ENCODE measurements at places on chromosomes 11 and 22.
A peak's percentile ranks its signal among the peaks of the same experiment; 100 is the strongest.

GRCh38 chr22:23984430-23984829, 4.5 kb downstream of the GSTT2 start:
- no peak for DNase-seq

GRCh38 chr11:122342089-122342744, 226.2 kb upstream of the BLID start:
- DNase-seq: no peak

- no peak for DNase-seq
Observed at GRCh38 chr11:45298718-45299117, 12.6 kb upstream of the SYT13 start.

- DNase-seq: no peak
Observed at GRCh38 chr11:117862019-117862725, 14.3 kb downstream of the FXYD6 start.

DNA sequence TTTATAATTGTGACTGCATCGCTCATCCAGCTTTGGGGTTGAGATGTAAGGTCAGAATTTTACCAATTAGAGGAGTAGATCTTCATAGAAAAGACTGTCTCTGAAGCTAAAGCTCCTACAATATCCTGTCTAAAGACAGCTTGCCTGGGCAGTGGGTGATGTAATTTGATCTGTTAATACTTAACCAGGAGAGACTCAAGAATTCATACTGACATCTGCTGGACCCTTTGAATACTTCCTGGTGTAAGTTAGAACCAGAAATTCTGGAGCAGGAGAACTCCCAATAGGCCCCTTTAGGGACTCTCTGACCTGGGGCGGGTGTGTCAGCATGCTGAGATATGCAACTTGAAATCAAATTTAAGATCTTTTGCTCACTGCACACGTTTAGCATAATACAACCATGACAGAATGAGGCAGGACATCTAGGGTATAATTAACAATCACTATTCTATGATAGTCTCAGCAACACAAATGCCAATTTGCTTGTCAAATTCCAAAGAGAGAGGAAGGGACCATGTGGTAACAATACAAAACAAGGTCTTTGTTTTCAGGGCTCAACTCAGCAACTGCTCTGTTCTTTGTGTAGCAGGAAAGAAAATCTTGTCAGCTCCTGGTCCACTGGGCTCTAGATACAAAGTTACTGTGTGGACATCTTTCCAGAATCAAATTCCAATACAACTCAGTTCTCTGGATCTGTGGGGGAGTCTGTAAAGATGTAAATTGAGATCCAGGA, 143.9 kb downstream of the INSC start:
- DNase-seq: no peak

- DNase-seq: no peak
Observed at GRCh38 chr11:8183111-8183510, 14.3 kb upstream of the RIC3 start.

DNA sequence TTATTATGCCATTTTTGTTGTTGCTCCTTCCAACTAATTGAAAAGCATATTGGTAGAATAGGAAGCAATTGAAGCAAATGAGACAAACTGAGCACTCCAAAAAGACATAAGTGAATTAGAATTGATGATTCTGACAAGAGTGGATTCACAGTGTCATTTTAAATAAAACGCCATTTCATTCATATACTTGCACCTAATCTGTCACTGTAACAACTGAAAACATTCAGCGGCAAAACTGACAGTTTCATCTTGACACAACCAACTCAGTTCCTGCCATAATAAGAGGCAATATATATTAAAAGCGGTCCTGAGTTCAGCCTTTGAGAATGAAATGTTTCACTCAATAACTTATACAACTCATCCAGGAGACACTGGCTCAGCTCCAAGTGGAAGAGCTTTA, 306.8 kb downstream of the CNTN5 start:
- DNase-seq: no peak

GRCh38 chr11:81725701-81726100, 1008.0 kb downstream of the FAM181B start:
- no peak for DNase-seq

GRCh38 chr11:34313099-34313517, 44.7 kb downstream of the ABTB2 start:
- no peak for DNase-seq

DNA sequence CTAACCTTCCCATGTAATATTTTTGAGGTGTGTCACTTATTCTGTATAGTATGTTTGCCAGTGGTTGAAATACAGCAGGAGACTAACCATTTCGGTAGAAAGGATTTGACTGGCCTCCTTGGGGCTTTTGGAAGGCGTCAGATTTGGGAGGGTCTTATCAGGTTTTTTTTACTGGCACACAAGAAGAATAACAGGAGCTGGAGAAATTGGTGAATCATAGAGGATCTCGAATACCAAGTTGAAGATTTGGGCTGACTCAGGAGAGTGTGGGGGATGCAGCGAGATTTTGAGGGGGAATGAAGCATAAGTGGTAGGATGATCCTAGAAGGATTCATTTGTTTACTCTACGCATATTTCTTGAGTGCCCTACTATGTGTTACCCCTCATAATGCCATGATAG, 200.5 kb downstream of the DDX10 start:
- no peak for DNase-seq

GRCh38 chr22:24775769-24776492, 1.4 kb upstream of the PIWIL3 start:
- no peak for DNase-seq

GRCh38 chr11:112770487-112770886, 190.7 kb upstream of the NCAM1 start:
- DNase-seq: no peak

DNA sequence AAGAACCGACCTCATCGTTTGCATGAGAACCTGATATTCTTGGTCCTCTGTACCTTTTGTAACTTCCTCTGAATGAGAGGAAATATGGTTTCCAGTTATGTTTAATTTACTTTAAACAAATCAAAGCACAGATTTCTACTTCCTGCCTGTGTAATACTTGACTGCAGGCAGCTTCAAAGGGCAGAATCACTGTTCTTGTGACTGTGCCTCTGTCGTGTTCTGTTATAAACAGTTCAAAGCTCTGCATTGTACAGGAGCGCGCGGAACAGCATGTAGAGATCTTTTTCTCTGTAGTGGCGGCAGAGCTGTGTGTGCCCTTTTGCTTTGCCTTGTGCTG, 73.2 kb upstream of the CLDN5 start:
- DNase-seq: peak; percentile 61

- DNase-seq: no peak
Observed at GRCh38 chr11:8205566-8205965, 36.7 kb upstream of the RIC3 start.

DNA sequence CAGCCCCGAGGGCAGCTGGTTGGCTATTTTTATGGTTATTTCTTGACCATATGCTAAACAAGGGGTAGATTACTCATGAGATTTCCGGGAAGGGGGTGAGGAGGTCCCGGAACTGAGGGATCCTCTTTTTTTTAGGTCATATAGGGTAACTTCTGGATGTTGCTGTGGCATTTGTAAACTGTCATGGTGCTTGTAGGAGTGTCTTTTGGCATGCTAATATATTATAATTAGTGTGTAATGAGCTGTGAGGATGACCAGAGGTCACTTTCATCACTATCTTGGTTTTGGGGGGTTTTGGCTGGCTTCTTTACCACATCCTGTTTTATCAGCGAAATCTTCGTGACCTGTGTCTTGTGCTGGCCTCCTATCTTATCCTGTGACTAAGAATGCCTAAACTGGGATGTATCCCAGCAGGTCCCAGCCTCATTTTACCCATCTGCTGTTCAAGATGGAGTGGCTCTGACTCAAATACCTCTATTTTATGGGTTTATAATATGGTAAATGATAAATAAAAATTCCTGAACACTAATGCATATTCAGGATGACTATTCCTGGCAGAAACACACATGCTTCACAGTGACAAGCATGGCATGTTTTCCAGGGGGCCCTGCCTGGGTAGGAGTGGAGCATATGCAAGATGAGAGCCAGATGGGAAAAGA, 11.2 kb downstream of the KREMEN1 start:
- DNase-seq: no peak

DNA sequence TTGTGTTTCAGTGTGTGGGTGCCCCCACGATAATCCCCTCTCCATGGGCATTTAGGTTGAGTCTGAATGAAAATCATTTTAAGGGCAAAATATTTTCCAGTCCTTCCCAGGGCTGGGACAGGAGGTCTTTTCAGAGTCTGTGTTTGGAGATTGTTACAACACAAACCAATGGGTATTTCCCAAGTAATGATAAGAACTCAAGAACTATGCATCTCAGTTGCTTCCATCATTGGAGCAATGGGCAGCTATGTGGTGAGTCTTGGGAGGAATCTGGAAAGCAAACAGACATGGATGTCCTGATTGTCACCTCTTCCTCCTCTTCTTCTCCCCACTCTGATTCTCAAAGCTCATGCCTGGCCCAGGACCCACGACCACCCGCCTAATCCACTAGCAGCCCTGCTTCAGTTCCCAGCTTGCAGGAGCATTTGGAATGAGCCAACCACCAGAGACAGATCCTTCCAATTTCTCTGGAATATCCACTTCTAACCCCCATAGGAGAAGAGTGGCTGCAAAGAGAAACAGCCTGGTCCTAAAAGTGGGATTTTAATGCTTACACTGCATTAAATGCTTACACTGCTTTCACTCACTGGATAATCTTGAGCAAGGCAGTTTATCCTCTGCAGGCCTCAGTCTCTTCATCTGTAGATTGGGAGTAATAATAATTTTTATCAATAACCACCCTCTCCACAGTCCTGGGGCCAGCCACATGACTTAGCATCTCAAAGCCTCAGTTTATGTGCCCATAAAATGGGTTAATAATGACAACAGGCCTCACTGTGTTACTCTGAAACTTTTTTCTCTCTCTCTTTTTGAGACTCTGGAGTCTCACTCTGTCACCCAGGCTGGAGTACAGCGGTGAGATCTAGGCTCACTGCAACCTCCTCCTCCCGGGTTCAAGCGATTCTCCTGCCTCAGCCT, 404.3 kb downstream of the MN1 start:
- DNase-seq: no peak

- DNase-seq: no peak
Observed at GRCh38 chr11:58121096-58121495, 4.2 kb downstream of the OR9I1 start.

GRCh38 chr11:119722281-119722794, 6.7 kb downstream of the NECTIN1 start:
- no peak for DNase-seq

GRCh38 chr11:124669193-124669592, 4.3 kb downstream of the SIAE start:
- peak; percentile 68 for DNase-seq

DNA sequence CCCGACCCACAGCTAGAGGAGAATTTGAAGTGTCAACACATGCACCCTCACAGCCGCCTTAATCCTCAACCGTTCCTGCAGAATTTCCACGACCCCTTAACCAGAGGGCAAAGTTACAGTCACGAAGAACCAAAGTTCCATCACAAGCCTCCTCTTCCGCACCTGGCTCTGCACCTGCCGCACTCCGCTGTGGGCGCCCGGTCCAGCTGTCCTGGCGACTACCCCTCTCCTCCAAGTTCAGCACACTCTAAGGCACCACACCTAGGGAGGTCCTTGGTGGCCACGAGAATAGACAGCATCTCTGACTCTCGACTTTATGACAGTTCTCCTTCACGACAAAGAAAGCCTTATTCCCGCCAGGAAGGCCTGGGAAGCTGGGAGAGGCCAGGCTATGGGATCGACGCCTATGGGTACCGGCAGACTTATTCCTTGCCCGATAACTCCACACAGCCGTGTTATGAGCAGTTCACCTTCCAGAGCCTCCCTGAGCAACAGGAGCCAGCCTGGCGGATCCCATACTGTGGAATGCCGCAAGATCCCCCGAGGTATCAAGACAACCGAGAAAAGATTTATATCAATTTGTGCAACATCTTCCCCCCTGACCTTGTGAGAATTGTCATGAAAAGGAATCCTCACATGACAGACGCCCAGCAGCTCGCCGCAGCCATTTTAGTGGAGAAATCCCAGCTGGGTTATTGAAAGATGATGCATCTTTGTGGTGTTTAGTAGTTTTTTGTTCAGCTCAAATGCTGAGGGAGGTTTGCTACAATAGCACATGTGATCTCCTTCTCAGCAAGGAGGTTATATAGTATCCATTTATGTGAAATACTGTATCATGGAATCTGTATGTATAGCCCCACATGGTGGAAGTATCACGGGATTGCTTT, 72.1 kb downstream of the ZC3H12C start:
- DNase-seq: no peak

DNA sequence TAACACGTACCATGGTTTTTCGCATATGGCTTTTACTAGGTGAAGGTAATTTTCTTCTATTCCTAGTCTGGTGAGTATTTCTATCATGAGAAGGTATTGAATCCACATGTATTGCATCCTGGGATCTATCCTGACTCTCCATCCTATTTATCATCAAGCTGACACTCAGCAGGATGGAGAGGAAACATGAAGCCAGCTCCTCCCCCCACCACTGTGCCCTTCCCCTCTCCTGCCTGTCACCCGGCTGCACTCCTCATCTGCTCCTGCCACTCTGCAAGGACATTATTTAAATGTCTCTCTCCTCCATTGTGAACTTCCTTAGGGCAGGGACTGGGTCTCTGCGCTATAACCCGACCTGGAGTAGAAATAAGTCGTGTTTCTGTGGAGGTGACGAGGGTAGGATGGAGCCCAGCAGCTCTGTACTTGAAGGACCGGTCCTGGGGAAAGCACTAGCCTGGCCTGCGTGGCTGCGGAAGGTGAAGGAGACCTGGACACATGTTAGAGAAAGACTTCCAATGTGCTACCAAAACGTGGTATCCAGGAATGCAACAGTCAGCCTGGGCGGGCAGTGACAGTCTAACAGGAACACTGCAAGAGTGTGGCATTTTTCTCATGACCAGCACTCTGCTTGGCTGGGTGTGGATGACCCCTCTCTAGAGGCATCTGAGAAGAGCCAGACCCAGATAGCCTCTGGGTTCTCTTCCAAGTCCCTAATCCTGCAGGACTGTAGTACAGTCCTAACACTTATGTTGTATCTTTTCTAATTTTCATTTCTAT, 111.2 kb downstream of the MICAL3 start:
- DNase-seq: no peak

- DNase-seq: no peak
Observed at GRCh38 chr22:36359470-36359996, 28.2 kb downstream of the MYH9 start.

GRCh38 chr11:113796663-113797259, 17.2 kb downstream of the CLDN25 start:
- DNase-seq: no peak

DNA sequence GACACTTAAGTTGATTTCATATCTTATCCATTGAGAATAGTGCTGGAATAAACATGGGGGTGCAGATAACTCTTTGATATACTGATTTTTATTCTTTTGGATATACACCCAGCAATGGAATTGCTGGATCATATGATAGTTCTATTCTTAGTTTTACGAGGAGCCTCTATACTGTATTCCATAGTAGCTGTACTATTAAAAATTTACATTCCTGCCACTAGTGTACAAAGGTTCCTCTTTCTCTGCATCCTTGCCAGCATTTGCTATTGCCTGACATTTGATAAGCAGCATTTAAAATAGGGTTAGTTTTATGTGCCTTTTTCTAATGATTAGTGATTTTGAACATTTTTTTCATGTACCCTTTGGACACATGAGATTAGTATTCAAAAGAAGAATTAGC, 554.2 kb downstream of the JRKL start:
- DNase-seq: no peak

GRCh38 chr11:78248191-78248590, 59.5 kb downstream of the USP35 start:
- no peak for DNase-seq

Measured in CD4-positive, alpha-beta T cell treated with Interleukin-15 for 4 hours (primary cell).